ENCODE measurements at places on chromosomes 2 and 18. TPM values are rescaled to one million over a fixed set of nuclear protein-coding genes. Genes with fewer than 3 reads are reported as not detected.

DSG2 gene
- 57.5 TPM for total RNA-seq

MRPL44 gene
- 50.0 TPM for total RNA-seq

XPO1 gene
- 124 TPM for total RNA-seq

KCNE4 gene
- total RNA-seq = 0.50 TPM

SCN7A gene
- total RNA-seq = not detected

LYPD1 gene
- 15.2 TPM for total RNA-seq

OR6B2 gene
- total RNA-seq = not detected

SLC9A2 gene
- total RNA-seq = 2.8 TPM

DPYSL5 gene
- total RNA-seq = 3.6 TPM

LRRC30 gene
- not detected for total RNA-seq

CAPN14 gene
- total RNA-seq = 0.03 TPM

COBLL1 gene
- total RNA-seq = 4.2 TPM

ABCG8 gene
- total RNA-seq = not detected

ANTXR1 gene
- 147 TPM for total RNA-seq

KRTCAP3 gene
- not detected for total RNA-seq

CCL20 gene
- total RNA-seq = 4.2 TPM

MAB21L4 gene
- 0.20 TPM for total RNA-seq

TRIM43B gene
- not detected for total RNA-seq

CYP27C1 gene
- 4.7 TPM for total RNA-seq

RESP18 gene
- not detected for total RNA-seq

LYG2 gene
- not detected for total RNA-seq

LRRTM1 gene
- total RNA-seq = not detected

RIF1 gene
- total RNA-seq = 19.2 TPM

EIF5B gene
- total RNA-seq = 58.1 TPM

THSD7B gene
- total RNA-seq = not detected

SPEG gene
- total RNA-seq = 10.4 TPM

RIT2 gene
- total RNA-seq = not detected

ANKRD62 gene
- not detected for total RNA-seq

TUBA3E gene
- 3.6 TPM for total RNA-seq

DHX57 gene
- total RNA-seq = 22.0 TPM

ASB18 gene
- not detected for total RNA-seq

CIAO1 gene
- 85.2 TPM for total RNA-seq

FKBP1B gene
- 10.6 TPM for total RNA-seq

ATG16L1 gene
- 39.9 TPM for total RNA-seq

ELOA2 gene
- not detected for total RNA-seq

CREG2 gene
- 9.8 TPM for total RNA-seq

ERMN gene
- not detected for total RNA-seq

SETBP1 gene
- total RNA-seq = 0.47 TPM

NOSTRIN gene
- 3.1 TPM for total RNA-seq

KIF3C gene
- total RNA-seq = 44.4 TPM

PGAP1 gene
- 2.6 TPM for total RNA-seq

SLC9A4 gene
- total RNA-seq = not detected

VWA3B gene
- total RNA-seq = 0.33 TPM

NYAP2 gene
- not detected for total RNA-seq

LOXL3 gene
- 0.50 TPM for total RNA-seq

LIPG gene
- total RNA-seq = 0.21 TPM

FSHR gene
- total RNA-seq = not detected

WDR7 gene
- total RNA-seq = 2.3 TPM
